ENCODE measurements at places on chromosomes 1 and 21.

DNA sequence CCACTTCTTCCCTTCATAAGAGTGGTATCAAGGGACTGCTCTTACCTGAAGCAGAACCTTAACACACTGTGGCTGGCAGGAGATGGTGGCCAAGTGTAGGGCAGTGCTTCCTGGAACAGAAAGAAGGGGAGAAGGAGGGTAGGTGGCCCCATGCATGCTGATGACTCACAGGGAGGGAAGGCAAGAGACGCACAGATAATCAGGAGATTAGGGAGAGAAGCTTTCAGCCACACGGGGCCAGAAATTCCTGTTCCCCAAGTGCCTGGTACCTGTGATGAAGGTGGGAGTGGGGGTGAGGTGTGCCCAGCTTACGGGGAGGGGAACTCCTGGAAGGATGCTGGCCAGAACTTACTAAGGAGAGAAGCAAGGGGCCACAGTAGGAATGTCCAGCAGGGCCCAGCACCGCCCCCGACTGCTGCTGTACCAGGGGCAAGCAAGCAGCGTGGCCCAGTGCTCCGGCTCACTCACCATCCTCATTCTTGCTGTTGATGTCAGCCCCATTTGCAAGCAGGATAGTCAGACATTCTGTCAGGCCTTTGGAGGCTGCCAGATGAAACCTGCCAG, 7.7 kb downstream of the ANKRD35 start:
- no peak for DNase-seq

DNA sequence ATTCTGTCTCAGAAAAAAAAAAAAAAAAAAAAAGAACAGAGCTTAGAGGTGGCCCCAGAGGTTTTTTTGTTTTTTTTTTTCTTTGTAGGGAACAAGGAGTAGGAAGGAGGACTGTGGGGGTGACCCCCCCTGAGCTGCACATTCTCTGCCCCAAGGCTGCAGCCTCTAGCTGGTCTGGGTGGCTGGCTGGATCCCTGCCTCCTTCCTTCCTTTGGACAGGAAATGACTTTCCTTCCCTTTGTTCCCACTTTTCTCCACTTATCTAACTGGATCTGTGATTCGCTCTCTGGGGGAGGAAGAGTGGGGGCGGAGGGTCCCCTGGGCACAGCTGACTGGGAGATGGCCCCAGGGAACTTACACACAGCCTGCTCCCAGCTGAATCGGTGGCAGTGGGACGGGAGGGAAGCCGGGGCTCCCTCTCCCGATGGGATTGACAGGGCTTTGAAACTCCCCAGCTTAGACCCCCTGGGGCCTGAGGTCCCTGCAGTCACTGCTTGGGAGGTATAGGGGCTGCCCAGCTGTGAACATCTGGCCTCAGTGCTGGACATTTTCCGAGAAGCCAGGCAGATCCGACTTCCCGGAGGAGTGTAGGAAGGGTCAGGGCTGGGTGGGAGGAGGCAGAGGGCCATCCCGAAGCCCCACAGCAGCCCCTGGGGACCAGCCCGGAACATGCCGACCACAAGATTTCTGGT, 2.1 kb downstream of the FBLIM1 start:
- no peak for DNase-seq

DNA sequence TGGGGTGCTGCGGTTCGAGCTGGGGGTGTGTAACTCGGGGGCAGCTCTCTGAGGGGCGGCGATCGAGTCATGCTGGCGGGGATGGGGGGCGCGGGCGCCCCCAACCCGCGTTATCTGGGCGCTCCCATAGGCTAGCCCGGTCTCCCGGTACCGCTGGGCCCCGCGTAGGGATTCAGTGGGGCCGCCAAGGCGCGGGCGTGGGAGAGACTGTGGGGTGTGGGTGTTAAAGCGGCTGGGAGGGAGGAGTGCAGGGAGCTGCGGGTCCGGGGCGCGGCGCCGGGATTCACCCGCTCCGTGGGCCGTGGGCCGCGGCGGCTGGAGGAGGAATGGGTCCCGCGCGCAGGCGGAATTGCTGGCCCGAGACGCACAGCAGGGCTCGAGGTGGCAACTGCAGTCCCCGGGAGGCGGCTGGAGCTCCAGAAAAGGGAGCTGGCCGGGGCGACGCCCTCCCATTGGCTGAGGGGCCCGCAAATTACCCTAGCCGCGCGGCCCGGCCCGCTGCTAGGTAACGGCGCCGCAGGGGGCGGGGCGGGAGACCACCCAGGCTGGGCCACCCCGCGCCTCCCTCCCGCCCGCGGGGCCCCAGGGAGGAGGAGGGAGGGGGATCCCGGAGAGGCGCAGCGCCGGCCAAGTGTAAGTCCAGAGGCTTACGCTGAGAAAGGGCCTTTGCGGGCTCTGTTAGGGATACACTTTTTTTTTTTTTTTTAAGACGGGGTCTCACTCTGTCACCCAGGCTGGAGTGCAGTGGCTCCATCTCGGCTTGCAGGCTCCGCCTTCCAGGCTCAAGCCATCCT, at the start of gene PTCH2:
Gene PTCH2, minus strand, starts transcription at position 392 of the 794 bp plus-strand sequence. Its CDS starts 321 bp downstream, at position 71.
- DNase-seq, result peak; percentile 74

DNA sequence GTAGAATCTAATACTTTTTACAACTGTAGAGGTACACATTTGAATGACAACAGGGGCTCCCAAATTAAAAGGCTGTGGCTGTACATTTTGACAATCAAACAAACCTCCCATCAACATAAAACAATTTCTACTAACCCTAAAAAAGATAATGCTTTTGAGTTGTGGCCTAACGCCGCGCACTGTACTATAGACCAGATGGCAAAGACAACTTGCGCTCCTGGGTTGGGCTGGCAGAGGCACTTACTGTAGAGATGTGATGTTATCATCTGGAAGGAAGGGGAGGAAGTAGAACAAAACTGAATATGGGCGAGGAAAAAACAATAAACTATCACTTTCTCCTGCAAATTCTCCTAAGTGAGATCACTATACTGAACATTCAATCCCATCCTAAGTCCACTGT, 26.1 kb downstream of the SPRTN start:
- DNase-seq, result peak; percentile 33

DNA sequence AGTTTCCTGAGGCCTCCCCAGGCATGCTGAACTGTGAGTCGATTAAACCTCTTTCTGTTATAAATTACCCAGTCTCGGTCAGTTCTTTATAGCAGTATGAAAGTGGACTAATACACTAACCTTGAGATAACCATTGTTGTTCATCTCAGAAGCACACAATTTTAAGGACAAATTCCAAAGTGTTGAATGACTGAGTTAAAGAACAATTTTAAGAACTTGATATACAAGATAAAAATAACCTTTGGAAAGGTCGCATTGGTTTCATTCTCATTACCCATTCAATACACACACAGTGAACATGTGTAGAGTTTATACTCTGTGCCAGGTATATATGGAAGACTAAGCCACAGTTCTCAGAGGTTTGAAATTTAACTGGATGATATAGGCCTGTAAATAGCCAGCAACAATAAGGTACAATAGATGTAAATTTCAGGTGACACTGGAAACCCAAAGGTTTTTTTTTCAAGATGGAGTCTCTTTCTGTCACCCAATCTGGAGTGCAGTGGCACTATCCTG, 19.1 kb upstream of the SRSF10 start:
- DNase-seq, result no peak

DNA sequence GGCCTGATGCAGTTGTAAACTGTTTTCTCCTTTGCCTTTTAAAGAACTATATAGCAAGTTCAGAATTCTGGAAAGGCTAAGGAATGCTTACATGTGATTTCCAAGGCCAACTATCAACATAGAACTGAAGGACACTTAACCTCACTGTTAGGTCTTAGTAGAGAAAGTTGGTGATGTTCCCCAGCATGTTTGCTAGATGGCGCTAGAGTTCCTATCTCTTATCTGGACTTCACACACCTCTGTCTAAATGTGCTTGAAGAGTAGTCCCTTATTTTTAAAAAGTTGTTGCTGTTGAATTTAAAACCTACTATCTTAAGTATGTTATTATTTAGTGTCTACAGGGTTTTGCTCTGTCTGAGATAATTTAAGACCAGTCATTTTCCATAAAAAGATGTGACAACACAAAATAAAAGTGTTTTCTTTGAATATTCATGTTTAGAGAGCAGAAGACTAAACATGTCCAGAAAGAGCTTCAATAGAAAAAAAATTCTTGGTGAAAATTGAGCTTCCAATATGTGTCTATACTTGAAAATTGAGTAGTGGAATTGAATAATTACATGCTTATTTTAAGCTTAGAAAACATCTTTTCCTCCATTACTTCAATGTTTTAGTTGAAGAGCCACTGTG, 237.3 kb downstream of the S1PR1 start:
- peak; percentile 82 for DNase-seq

- DNase-seq, result peak; percentile 1
These were observed 295.4 kb upstream of the DAB1 start for GRCh38 chr1:57719274-57719673.

GRCh38 chr1:50930193-50930592, 29.9 kb downstream of the FAF1 start:
- DNase-seq, result no peak

GRCh38 chr21:28220680-28221079, 772.0 kb downstream of the LTN1 start:
- DNase-seq, result no peak

GRCh38 chr1:114152508-114153260, 985 bp downstream of the SYT6 start:
- peak; percentile 27 for DNase-seq

DNA sequence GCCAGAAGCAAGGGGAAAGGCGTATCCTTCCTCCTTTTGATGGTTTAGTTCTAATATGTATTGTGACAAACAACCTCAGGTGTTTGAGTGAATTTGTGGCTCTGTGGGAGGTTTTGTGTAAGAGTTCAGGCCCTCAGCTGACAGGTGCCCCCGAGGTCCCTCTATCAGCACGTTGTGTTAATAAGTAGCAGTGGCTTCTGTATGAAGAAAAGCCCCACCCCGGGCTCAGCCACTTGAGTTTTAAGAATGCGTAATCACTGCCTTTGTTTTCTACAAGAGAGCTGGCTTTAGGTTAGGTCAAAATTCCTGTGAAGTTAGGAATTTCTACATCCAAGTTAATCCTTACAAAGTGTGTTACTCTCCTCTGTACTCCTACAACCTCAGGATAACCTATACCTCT, 92.4 kb upstream of the PGBD5 start:
- no peak for DNase-seq

- DNase-seq, result peak; percentile 82
These were observed 481 bp downstream of the TAL1 start for GRCh38 chr1:47231301-47232186.

GRCh38 chr1:223621312-223621734, 44.2 kb downstream of the CAPN8 start:
- no peak for DNase-seq

All from hematopoietic multipotent progenitor cell treated with erythropoietin and hydrocortisone succinate and interleukin-3 and kit ligand, for 6 days (in vitro differentiated cells).